Eye (tissue), 1 donor: ENCODE measurements at places on chromosomes 7 and 10.
A peak's percentile ranks its signal among the peaks of the same experiment; 100 is the strongest.

- DNase-seq = peak; percentile 45
Observed at GRCh38 chr7:151081170-151082101, 827 bp upstream of the FASTK start.

GRCh38 chr7:129394101-129394500 is 40.1 kb upstream of the STRIP2 start:
- DNase-seq = no peak

DNA sequence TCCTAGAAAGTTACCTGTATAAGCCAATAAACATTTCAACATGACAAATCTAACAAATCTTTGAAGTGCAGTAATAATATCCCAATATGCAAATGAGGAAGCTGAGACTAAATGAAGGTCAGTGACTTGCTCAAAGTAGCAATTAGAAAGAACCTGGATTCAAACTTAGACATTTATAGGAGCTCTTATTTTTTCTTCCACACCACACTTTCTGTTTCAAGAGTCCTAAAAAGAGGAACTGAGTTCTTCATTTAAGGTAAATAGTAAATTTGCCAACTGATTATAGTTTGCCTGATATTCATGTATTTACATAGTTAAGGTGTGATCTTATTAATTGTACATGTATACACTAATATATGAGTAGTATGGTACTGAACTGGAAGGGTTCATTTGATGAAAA is 44.0 kb downstream of the KLHDC10 start:
- no peak for DNase-seq

- no peak for DNase-seq
Observed at GRCh38 chr7:45661302-45661995, 87.3 kb downstream of the ADCY1 start.

GRCh38 chr10:31426401-31426800 is 107.4 kb downstream of the ZEB1 start:
- DNase-seq = no peak

DNA sequence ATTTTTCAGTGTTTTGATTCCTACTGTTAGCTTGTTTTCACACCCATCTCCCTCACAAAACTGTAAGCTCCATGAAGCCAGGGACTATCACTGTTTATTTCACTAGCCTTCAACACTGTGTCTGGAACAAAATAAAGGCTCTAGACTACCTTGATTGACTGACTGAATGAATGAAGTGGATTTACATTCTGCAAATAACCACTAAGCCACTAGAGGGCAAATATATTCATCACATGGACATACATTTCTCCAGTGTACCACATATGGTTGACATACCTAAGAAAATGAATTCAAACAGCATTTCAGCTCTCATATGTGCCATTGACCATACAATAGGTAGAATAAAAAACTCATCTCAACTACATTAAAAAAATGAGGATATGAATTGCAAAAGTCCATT is 185.9 kb downstream of the RAB11FIP2 start:
- no peak for DNase-seq

- DNase-seq = peak; percentile 41
Observed at GRCh38 chr7:82445271-82445670, 1.7 kb upstream of the CACNA2D1 start.

- no peak for DNase-seq
Observed at GRCh38 chr10:56346845-56347415, 14.1 kb downstream of the ZWINT start.

DNA sequence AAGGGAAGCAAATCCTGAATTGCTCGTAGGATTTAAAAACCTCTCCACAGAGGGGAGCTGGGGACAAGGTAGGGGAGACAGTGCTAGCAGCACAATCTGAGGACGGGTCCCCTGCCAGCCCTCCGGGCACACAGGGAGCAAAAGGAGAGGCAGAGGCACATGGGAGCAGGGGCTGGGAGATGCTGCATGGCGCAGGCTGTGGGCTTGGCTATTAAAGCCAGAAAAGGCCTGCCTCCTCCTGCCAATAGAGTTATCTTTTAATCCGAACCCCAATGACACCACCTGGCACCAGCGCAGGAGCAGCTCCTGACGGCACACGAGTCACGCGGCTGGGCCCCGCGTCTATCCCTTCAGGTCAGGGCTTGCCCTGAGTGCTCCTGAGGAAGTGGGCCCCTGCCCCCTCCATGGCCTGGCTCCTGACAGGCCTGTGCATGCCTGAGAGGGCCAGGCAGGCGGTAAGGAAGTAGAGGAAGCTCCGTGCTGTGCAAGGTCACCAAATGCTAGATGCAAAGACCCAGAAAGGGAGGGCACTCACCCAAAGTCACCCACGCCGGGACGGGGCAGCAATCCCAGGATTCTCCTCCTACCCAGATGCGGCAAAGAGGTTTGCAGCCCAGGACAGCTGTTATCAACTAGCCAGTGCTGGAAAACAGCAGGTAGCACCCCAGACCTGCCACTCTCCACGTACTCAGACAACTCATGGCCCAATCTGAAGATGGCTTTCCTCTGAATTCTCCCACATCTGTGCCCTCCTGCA is 28.1 kb downstream of the DLG5 start:
- peak; percentile 42 for DNase-seq

DNA sequence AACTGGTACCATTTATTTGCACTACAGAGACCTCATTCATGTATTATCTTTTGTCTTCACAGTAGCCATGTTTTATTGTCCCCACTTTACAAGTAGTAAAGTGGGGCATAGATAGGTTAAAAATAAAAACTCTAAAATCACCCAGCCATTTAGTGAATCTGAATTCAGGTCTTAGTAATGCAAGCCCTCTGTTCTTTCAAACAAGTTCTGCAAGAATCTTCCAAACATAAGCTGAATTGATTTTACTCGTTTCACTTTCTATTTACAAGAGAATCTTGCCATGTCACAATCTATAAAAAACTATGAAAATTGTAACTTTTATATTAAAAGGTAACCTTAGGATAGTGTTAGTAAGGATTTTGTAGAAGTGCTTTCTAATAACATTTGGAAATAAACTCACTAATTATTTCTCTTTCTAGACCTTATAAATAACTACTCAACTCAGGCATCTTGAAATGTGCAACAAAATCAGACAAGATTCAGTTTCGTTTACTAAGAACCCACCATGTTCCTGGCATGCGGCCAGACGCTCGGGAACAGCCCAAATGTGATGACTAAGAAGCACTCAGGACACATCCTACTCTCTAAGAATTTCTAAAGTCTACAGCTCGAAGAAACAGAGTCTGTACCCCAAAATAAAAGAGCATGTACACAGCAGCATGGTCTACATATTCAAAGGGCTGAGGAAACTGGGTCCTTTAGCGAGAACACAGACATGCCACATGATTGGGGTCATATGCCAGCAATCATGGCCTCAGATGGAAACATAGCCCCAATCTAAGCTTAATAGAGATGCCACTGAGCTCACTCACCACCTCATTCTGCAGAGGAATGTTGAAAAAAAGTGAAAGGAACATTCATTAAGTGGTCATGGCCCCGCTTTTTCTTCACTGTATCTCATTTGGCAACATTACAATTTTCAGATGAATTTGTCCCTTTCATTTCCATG is 167.6 kb downstream of the AMPH start:
- DNase-seq = no peak

- DNase-seq = no peak
Observed at GRCh38 chr10:22611425-22612115, 102.8 kb downstream of the PIP4K2A start.

GRCh38 chr7:68074242-68074641 is 1077.6 kb downstream of the TYW1 start:
- no peak for DNase-seq

DNA sequence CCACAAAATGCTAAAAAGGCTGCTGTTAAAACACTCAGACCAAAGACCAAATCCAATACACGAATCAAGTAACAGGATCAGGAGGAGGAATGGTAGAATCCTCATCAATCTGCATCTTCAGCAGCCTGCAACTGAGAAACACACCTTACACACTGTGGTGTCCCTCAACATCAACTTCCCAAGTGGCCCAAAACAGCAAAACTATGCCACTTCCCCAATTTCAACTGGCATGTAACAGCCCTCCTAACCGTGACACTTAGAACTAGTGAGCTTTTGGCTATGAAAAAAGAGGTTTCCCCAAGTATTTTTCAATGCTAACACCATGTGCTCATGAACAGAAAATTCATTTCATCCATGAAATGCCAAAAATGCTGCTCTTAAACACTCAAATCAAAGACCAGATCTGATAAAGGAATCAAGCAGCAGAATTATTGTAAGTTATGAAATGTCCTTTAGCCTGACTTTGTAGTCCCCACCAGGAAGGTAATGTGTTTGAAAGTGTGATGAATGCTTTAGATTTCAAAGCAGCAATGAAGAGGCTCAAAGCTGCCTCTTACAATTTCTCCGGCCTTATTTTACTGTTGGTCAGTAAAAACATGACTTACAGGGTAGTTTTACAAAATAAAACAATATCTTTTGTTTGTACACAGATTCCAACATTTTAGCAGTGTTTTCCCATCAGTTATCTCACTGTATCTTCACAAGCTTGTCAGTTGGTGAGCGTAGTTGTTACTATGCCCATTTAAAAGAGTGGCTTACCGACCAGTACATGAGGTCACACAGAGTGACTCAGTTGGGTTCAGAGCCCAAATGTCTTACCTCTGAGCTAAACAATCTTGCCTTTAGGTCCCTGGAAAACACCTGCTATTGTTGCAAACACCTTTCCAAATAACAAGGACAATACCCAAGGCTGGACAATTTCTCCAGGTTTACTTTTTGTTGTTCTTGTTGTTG is 65.7 kb upstream of the ASAH2 start:
- no peak for DNase-seq

GRCh38 chr7:22694597-22695207 is 32.3 kb upstream of the IL6 start:
- DNase-seq = no peak

- DNase-seq = no peak
Observed at GRCh38 chr7:157389951-157390730, 53.3 kb downstream of the DNAJB6 start.

- DNase-seq = peak; percentile 96
Observed at GRCh38 chr10:79179164-79179956, 110.6 kb downstream of the ZMIZ1 start.

GRCh38 chr7:20742913-20743312 is 43.8 kb downstream of the SP8 start:
- DNase-seq = no peak

DNA sequence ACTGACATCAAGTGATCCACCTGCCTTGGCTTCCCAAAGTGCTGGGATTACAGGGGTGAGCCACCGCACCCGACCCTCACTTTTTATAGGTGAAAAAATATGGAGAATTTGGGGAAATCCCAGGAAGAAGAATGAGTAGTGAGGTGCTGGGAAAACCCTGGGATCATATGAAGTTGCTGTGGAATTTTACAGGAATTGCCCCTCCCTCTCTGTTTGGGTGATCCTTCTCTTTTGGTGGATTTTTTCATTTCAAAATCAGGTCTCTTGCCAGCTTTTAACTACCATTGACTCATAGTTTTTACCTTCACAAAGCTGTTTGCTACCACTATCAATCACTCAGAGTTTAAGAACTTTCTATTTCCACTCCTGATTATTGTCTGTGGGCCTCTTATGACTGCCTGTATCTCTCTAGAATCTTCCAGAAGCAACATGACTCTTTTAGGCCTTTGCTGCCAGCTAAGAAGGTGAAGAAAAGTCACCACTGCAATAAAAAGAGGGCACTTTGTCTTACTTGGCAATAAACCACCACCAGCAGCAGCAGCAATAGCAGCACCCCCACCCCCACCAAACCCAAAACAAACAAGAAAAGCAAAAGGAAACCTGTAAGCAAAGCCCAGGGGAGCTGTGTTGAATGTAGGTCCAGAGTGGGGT is 4.0 kb upstream of the GIMAP8 start:
- DNase-seq = no peak

DNA sequence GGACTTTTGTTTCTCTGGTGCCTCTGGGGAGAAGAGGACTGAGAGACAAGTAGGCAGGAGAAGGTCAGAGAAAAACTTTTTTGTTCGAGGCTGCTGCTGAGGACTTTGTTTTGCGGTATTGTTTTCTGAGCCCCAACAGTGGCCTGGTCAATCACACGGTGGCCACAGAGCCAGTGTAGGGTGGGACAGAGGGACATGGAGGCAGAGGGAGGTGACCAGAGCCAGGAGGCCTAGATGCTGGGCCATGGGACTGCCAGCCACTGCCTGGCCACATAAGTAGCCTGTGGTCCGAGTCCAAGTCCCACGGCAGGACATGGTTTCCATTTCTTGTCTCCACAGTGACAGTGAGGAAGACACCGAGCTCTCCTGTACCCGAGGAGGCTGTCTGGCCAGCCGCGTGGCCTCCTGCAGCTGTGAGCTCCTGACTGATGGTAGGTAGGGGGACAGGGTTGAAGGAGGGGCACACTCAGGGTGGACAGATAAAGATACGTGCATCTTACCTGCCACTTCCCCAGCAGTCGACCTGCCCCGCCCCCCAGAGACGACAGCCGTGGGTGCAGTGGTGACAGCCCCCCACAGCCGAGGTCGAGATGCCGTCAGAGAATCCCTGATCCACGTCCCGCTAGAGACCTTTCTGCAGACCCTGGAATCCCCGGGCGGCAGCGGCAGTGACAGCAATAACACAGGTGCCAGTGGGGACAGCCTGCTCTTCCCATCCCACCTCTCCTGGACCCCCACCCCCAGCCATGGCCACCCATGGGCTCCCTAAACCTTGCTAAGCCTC is 27.5 kb downstream of the SH2B2 start:
- DNase-seq = no peak

GRCh38 chr10:133270773-133271297 is 5.8 kb downstream of the ADAM8 start:
- DNase-seq = no peak

GRCh38 chr10:121129266-121129665 is 278.1 kb downstream of the WDR11 start:
- DNase-seq = no peak

- DNase-seq = peak; percentile 81
Observed at GRCh38 chr7:66043681-66044497, 31.7 kb upstream of the ASL start.

DNA sequence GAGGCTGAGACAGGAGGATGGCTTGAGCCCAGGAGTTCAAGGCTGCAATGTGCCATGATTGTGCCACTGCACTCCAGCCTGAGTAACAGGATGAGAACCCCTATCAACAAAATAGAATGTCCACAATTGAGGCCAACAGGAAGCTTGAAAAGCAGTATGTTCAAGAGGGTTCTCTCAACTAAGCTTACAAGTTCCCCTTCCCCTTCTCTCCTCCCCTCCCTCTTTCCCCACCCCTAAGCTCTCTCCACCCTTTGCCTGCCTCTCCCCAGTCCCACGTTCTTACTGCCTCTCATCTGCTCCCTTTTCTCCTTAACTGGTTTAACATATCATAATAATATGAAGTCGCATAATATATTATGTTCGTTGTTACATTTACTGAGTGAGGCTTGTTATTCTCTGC is 35.4 kb downstream of the KIAA1549 start:
- no peak for DNase-seq

- no peak for DNase-seq
Observed at GRCh38 chr10:101158459-101159058, 27.5 kb downstream of the TLX1 start.

GRCh38 chr7:151588982-151589381 is 69.3 kb upstream of the RHEB start:
- no peak for DNase-seq

- DNase-seq = no peak
Observed at GRCh38 chr7:30322271-30323005, 38.0 kb downstream of the ZNRF2 start.
